ENCODE measurements at places on chromosomes 1 and 21. TPM values are rescaled to one million over a fixed set of nuclear protein-coding genes. Genes with fewer than 3 reads are reported as not detected.

NES gene
- 13.2 TPM for polyA plus RNA-seq

TNFRSF25 gene
- polyA plus RNA-seq: 63.8 TPM

LCE1D gene
- not detected for polyA plus RNA-seq

PPP1R8 gene
- polyA plus RNA-seq: 45.0 TPM

PLPPR4 gene
- 0.32 TPM for polyA plus RNA-seq

TEKT2 gene
- 4.0 TPM for polyA plus RNA-seq

DNA sequence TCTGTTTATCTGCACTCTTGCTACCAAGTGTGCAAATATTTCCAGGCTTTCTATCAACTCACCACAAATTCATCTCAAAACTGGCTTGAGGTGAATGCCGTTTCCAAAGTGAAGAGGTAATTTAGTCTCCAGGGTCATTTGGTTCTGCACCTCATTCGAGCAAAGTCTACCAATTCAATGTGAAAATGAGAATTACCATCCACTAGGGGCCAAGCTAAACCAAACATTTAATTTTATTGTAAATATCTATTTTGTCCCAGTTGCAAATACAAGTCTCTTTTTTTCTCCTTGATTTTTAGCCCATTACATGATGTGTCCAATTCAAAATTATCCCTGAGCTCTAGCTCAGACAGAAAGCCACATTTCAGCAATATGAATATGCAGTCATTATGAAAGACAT, 152.3 kb upstream of the PTBP2 start:
- DNase-seq: no peak
- no peak overlapping the region for H3K27ac ChIP-seq
- H3K36me3 ChIP-seq: no peaks in the 10 kb centered on the region
- no peak overlapping the region for H3K4me3 ChIP-seq

DNA sequence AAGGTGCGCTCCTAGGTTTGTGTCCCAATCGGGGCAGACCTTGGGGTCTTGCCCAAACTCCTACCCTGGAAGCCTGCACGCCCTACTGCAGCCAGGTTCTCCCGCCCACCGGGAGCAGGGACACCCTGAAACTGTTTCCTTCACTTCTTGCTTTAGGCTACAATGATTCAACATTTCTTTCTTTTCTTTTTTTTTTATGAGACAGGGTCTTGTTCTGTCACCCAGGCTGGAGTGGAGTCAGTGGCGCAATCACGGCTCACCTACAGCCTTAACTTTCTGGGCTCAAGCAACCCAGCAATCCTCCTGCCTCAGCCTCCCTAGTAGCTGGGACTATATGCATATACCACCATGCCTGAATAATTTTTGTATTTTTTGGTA, 75.8 kb downstream of the ITPKB start:
- H3K4me3 ChIP-seq: no peak overlapping the region
- H3K27ac ChIP-seq: peak overlapping the region; percentile 82
- peaks cover 54% of the 10 kb centered on the region for H3K4me1 ChIP-seq
- no peaks in the 10 kb centered on the region for H3K36me3 ChIP-seq
- H3K27me3 ChIP-seq: no peaks in the 10 kb centered on the region
- no peak for DNase-seq

GRCh38 chr1:17648457-17649145, 106.5 kb upstream of the ACTL8 start:
- H3K4me1 ChIP-seq: peaks cover 15% of the 10 kb centered on the region
- H3K4me3 ChIP-seq: no peak overlapping the region
- H3K27me3 ChIP-seq: no peaks in the 10 kb centered on the region
- no peak overlapping the region for H3K27ac ChIP-seq
- DNase-seq: peak; percentile 68

DNA sequence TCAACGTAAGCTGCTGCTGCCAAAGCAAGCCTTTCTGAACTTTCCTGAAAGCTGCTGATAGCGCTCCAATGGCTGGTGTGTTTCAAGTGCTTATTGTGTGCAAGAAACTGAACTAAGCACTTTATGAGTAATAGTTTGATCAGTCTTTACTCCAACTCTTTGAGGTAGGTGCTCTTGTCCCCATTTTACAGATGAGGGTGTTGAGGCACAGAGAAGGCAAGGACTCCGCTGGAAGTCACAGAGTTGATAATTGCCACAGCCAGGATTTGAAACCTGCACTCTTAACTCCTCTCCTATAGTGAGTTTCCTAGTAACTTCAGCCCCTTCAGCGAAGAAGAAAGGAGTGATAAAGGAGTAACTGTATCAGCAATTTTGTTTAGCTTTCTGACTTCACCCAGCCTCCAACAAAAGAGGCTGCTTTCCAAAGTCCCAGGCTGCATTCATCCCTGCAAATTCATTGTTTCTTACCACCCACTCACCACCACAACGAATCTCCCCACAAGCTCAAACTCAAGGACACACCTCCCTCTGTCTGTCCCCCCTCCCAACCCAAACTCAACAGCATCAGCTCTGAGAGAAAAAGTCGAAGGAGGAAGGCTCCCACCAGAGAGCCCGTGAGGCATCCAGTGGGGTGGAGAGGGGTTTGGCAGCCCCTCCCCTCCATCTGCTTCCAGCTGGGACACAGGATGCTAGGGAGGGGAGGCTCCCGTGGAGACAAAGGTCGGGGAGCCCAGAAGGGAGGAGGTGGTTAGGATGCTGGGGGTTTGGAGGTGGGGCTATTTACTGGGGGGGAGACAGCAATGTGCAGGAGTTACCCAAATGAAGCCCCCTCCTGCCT, 139.6 kb downstream of the NAV1 start:
- no peaks in the 10 kb centered on the region for H3K36me3 ChIP-seq
- H3K4me1 ChIP-seq: peaks cover 18% of the 10 kb centered on the region

GRCh38 chr1:187921426-187921825, 1092.7 kb downstream of the PLA2G4A start:
- no peak for DNase-seq
- H3K36me3 ChIP-seq: no peaks in the 10 kb centered on the region
- no peak overlapping the region for H3K27ac ChIP-seq
- H3K27me3 ChIP-seq: no peaks in the 10 kb centered on the region
- H3K4me3 ChIP-seq: no peak overlapping the region

DNA sequence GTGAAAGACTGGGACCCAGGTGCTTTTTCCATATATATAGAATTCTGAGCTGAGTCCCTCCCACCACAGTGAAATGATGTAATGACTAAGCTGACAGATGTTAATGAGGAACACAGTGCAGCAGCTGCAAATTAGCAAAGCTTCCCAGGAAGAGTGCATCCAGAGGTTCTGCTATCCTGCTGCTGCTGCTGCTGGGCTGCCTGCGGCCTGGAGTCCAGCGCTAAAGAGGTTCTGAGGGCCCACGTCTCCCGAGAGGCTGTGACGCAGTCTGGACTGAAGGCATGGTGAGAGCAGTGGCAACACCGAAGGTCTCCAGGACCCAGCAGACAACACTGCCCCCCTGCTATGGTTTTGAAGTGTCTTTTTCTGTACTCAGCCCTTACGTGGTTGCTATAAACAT, 63.9 kb downstream of the URB2 start:
- H3K36me3 ChIP-seq: no peaks in the 10 kb centered on the region
- peaks cover 3% of the 10 kb centered on the region for H3K4me1 ChIP-seq
- no peak overlapping the region for H3K27ac ChIP-seq
- no peaks in the 10 kb centered on the region for H3K27me3 ChIP-seq

- no peak overlapping the region for H3K27ac ChIP-seq
- H3K27me3 ChIP-seq: no peaks in the 10 kb centered on the region
- H3K4me3 ChIP-seq: no peak overlapping the region
- no peaks in the 10 kb centered on the region for H3K36me3 ChIP-seq
Measured at GRCh38 chr1:156371553-156372264, 2.7 kb downstream of the RHBG start.

DNA sequence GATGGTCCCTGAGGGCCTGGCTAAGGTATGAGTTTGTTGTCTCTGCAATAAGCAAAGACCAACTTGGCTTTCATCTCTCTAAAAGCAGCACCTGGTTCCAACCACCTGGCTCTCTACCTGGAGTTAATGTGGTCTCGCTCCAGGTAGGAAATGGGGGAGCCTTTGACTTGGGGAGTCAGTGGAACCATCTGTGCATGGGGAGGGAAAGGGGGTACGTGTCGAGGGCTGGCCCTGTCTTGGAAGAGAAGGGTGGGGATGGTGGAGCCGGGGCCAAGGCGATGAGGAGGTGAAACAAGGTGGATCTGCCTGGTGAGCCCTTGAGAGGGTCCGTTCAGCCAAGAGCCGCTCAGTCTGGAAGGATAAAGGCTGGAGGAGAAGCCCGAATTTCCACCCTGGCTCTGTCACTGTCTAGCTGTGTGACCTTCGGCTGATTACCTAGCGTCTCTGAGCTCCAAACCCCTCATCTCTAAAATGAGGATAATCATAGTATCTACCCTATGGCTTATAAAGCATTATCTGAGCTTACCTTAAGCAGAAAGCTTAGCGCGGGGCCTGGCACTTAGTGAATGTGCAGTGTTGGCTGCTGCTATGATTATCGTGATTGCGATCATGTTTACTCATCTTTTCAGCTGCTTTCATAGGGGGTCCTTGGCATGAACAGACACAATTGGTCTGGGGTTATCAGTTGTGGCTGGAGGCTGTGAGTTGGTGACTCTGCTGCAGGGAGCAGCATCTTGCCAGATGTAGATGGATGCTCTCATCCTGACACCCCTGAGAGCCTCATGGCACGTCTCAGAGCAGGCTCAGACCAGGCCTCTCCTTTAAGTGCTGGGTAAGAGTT, 78.7 kb downstream of the ACTL8 start:
- H3K27ac ChIP-seq: no peak overlapping the region
- H3K36me3 ChIP-seq: no peaks in the 10 kb centered on the region
- DNase-seq: no peak
- no peak overlapping the region for H3K4me3 ChIP-seq
- no peaks in the 10 kb centered on the region for H3K4me1 ChIP-seq
- H3K27me3 ChIP-seq: no peaks in the 10 kb centered on the region

GRCh38 chr1:115214098-115214497, 124.0 kb downstream of the NGF start:
- no peak overlapping the region for H3K27ac ChIP-seq
- no peaks in the 10 kb centered on the region for H3K4me1 ChIP-seq
- no peaks in the 10 kb centered on the region for H3K27me3 ChIP-seq
- no peak for DNase-seq
- no peak overlapping the region for H3K4me3 ChIP-seq
- H3K36me3 ChIP-seq: no peaks in the 10 kb centered on the region

- peak overlapping the region; percentile 91 for H3K4me3 ChIP-seq
- no peaks in the 10 kb centered on the region for H3K36me3 ChIP-seq
- peak overlapping the region; percentile 98 for H3K27ac ChIP-seq
- no peak for DNase-seq
- peaks cover 38% of the 10 kb centered on the region for H3K4me1 ChIP-seq
- no peaks in the 10 kb centered on the region for H3K27me3 ChIP-seq
Measured at GRCh38 chr1:100036718-100037655, 67.2 kb downstream of the SLC35A3 start.

- no peak overlapping the region for H3K4me3 ChIP-seq
- no peak overlapping the region for H3K27ac ChIP-seq
- H3K27me3 ChIP-seq: no peaks in the 10 kb centered on the region
- no peak for DNase-seq
- H3K36me3 ChIP-seq: no peaks in the 10 kb centered on the region
Measured at GRCh38 chr1:184409011-184409410, 22.2 kb downstream of the C1orf21 start.

DNA sequence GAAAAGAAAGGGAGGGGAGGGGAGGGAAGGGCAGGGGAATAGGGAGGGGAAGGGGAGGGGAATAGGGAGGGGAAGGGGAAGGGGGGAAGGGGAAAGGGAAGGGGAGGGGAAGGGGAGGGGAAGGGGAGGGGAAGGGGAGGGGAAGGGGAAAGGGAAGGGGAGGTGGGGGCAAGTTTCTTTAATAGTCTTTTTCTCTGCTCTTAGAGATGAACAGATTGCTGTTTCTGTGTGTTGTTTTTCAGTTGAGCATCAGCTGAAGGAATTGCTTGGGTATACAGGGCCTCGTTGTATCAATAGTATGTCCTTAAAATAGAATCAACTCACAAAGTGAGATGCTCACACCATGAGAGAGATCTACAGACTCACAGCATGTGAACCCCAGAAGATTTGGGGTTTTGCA, 44.8 kb upstream of the SOD1 start:
- H3K27ac ChIP-seq: no peak overlapping the region
- no peak for DNase-seq
- no peaks in the 10 kb centered on the region for H3K36me3 ChIP-seq
- no peaks in the 10 kb centered on the region for H3K4me1 ChIP-seq
- no peaks in the 10 kb centered on the region for H3K27me3 ChIP-seq

DNA sequence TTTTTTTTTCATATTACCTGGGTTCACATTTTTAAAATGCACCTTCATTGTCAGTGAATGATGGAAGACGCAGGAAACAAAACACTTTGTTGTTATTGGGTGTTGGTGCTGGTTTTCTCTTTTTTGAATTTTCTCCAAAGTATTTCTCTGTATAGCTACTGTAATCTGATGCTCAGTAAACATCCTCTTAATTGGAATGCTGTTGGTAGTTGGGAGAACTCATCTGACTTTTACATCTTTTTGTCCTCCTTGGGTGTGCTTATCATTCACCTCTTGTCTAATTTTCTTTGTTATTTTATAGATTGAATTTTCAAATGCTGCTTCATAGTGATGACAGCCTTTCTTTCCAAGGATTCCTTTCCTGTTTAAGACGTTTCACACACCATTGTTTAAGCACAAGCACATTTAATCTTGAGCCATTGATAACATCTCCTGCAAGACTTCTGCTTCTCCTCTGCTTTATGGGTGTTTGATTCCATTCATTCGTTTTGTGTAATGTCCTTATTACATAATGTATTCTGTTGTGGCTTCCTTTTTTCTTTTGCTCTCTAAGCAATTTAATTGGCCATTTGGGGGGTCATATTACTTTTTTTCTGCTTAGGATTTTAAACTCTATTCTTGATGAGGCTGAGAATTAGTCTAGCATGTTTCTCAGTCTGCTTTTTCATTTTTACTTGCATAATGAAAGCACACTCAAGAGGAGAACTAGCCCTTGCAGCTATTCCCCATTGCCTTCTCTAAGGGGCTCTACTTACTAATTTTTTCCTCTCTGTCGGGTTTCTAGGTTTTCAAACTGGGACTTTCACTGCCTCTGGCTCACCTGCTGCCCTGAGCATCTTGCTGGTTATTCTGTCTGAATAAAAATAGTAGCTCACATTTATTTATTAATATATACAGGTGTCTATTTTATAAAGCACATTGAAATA, 42.0 kb upstream of the CD34 start:
- H3K27ac ChIP-seq: no peak overlapping the region
- no peaks in the 10 kb centered on the region for H3K27me3 ChIP-seq
- no peak overlapping the region for H3K4me3 ChIP-seq
- DNase-seq: no peak

Measured in adrenal gland (tissue), 19 donors.